ENCODE measurements at places on chromosomes 12 and 14.

DNA sequence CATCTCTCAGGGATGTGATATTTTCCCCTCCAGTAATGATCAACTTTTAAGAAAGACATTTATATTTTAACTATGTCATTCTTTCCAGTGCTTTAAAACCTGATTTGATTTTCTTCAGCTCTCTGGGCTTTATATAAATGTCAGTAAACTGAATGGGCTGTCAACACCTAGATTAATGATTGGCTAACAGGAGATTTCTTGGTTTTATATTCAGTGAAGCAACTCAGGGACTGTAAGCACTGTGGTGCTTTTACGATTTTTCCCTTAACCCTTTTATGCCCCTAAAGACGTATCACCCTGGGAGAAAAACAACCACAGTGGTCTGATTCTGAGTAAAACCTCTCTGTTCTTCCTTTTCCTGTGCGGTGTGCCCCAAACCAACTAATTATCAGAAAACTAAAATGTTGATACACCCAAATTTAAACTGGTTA lies 38.0 kb downstream of the PTGER2 start:
- no peak for DNase-seq

- DNase-seq, result no peak
These were observed 88.6 kb downstream of the MGST1 start for GRCh38 chr12:16435875-16436554.

DNA sequence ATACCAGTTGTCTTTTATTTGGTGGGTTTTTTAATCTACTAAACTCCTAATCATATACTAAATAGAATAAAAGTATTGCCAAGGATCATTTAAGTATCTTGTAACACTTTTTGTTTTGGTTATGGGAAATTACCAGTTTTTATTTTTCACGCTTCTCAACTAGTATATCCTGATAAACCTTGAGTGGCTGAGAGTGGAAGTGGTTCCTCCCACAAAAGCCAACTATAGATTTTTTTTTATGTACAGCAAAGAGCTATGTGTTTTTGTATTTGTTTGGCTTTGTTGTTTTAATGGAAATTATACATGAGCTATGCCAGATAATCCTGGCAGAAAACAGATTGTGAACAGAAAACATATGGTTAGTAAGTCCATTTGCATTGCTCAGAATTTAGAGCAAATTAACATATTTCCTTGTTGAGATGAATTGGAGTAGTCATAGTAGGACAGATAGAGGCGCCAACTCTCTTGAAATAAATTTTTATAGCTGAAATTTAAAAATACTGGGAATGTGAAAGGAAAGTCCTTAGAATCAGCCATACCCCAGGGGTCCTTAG lies 60.9 kb upstream of the PSMA6 start:
- DNase-seq, result no peak

DNA sequence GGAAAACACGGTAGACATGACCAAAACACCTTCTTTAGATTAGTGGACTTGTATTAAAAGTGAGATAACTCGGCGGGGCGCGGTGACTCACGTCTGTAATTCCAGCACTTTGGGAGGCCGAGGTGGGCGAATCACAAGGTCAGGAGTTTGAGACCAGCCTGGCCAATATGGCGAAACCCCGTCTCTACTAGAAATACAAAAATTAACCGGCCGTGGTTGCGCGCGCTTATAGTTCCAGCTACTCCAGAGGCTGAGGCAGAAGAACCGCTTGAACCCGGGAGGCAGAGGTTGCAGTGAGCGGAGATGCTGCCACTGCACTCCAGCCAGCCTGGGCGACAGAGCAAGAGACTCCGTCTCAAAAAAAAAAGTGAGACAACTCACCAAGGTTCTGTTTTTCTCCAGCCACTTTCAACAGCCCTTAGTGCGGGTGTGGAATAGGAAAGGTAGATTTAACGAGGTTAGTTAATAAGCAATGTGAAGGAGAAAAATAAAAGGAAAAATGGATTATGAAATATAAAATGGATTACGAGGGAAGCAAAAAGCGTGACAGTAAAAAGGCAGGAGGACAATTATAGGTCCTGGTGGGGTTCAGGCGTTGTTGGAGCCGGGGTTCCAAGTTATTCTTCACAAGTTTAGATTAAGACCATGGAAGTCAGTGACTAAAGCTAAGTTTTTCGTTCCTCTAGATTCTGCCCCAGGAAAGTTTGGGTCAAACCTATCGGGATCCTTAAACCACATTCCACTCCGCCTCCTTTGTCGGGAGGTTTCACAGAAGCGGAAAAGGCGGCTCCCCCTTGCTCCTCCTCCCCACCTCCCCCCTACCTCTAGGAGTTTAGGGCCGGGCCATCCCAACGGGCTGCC lies 534 bp downstream of the PPP2R3C start:
- DNase-seq, result no peak

DNA sequence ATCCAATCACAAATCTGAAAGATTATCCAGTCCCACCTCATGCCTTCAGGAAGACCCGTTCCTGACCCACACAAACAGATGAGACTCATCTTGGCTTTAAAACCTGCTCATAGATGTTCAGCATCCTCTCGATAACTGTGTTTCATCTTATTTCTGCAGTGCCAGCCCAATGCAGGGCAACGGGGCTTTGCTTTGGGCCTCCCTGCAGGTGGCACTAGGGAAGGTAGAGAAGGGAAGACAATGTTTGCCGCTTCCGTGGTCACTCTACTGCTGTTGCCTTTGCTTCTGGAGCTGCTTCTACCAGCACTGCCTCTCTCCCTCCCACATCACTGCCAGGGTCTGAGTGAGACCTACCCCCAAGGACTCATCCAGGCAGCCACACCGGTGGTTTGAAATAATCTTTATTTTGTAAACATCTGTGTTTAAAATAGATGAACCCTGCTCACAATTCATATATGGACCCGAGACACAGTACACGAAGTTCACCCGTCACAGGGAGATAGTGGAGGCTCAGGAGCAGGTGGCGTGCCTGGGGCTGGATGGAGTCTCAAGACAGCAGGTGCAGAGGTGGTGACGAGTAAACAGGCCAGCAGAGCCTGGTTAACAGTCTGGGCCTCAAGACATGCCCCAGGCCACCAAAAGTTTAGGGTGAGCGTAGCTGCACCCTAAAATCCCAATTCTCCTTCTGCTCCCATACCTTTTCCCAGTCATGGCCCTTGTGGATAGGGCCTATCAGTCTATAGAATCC lies 3.1 kb upstream of the GPX2 start:
- DNase-seq, result no peak

DNA sequence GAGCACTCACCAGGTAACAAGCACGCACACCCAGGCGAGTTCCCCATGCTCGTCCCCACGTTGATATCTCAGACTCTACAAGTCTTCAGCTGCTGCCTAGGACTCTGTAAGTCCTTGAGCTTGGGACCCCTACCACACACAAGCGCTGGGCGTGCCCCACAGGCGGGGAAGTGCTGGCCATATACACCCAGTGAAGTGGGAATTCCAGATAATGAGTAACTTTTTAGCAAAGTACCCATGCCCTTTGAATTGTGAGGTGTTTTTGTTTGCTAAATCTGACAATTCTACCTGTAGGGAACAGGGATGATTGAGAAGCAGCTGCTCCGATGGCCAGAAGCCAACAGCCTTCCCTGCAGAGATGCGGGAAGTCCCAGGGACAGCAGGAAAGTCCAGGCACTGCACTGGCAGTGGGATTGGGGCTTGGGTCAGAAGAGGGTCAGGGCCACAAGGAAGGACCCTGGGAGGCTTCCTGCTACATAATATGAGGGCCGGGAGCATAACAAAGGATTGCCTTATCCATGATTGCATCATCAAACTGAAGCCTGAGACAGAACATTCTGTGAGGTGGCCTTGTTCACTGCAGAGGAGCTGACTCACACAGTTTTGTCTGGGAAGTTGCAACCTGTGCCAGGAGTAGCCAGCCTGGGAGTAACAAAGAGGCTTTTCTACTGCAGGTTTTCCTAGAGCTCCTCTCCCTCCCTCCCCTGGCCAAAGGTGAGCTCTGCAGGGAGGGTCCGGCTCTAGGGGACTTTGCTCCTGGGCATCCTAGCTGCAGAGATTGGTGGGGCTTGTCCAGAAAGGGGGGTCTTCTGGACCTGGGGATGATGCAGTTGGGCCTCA lies 13.2 kb upstream of the SERPINA3 start:
- no peak for DNase-seq

- DNase-seq, result no peak
These were observed 1.2 kb downstream of the SOX5 start for GRCh38 chr12:23948291-23948690.

DNA sequence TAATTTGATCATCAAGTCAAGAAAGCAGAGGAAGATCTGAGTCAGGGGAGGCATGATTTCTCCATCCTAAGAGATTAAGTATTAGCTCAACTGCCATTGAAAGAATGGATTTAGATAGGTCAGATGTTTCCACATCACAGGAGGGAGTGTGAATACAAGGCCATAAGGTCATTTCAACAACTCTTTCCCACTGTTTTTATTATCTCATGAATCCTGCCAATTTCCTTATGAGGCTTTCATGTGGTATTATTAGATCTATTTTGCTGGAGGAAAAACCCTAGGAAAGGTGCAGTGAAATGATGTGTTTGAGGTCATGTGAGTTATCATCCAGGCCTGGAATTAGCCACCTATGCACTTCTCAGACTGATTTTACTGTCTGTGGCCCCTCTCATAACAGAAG lies 269.0 kb downstream of the NOVA1 start:
- DNase-seq, result no peak

DNA sequence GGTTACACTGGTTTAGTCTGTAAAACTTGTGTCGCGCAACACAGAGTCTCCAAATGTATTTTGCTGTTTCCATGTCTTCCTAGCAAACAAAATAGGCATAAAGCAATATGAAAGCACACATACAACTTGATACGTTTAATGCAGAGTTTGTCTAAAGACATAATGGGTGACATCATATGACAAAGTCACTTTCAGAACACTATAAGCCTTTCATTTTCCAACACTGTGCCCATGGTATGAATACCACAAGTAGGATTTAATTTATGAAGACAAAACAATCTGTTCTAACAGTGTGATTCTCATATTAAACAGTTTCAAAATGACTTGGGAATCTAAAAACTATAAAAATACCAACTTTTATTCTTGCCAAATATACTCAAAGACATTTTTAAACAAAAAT lies 58.4 kb downstream of the PTPN21 start:
- no peak for DNase-seq

DNA sequence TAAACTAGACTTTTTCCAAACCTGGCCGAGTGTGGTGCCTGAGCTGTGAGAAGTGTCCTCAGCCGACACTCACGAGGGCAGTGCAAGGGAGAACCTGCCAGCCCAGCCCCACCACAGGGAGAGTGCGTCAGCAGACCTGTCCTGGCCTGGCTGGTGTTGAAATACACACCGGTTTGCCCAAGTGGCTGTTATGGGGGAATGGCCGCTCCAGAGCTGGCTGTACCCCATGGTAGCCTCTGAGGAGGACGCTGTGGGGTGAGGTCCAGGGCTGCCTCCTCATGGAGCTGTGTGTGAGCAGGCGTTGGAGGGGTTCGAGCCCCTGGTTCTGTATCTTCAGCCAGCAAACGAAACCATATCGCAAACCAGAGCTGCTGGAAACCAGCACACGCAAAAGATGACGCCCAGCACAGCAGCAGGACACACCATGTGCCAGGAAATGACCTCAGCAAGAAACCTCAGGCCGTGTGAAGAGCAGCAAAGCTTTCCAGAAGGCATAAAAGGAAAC lies 9.4 kb downstream of the ANKRD9 start:
- DNase-seq, result no peak

DNA sequence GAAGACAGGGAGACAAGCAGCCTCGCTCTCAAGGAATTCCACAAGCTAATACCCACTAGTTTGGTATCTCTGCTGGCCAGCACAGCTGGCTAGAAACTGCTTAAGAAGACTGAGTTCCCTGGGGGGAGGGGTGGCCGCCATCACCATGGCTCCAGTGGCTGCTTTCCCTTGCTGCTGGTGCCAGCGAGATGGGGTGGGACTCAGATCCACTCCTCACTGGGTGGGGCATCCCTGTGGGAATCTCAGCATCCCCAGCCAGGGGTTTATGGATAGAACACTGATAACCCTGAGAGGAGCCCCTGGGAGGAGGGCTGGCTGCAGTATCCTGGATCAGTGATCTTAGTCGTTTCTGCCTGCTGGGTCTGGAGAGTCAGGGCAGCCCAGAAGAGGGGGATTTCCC lies 170.6 kb upstream of the MDGA2 start:
- no peak for DNase-seq

DNA sequence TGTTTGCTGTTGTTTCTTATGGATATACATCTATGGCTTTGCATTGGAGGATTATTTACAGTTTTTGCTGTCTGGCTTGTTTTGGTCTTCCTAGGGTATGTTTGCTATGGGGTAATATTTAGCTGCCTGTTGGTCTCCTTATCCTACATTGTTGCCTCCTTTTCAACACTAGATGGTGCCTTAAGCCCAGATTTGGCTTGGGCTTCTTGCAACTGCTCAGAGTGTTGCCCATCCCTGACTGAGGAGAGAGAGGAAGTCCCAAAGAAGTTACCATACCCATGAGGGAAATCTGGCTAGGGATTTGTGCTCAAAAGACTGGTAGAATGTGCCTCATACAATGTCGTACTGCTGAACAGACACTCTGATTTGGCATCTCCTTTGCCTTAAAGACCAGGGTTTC lies 94.6 kb upstream of the MUCL1 start:
- no peak for DNase-seq

DNA sequence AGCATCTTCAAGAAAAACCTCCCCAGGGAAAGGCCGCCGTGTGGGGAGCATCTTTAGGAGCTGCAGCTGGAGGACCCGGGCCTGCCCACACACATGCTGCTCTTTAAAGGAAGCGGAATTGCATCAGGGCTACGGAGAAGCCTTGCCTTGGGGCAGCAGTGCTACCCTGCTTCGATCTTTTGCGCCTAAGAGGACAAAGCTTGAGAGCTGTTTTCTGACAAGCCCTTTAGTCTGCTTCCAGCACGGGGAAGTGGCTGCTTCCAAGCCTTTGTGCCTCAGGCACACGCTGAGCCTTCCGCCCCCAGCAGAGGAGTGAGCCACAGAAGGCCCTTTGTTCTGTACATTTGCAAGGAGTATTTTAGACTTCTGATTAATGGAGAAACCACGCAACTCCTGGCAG lies 31.5 kb downstream of the COA8 start:
- DNase-seq, result no peak

GRCh38 chr14:76324133-76324532 lies 51.8 kb upstream of the ESRRB start:
- no peak for DNase-seq

DNA sequence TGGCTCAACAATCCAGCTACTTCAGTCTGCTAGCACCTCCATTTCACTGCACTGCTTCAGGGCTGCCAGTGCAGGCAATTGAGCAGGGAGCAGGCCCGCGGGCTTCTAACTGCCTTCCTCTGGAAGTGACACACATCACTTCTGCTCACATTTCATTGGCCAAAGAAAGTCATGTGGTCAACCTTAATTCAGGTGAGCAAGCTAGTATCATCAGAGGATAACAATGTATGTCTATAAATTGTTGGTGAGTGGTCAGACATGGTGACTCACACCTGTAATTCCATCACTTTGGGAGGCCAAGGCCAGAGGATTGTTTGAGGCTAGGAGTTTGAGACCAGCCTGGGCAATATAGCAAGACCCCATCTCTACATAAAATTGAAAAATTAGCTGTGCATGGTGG lies 22.3 kb upstream of the CHGA start:
- DNase-seq, result no peak

- no peak for DNase-seq
These were observed 321.0 kb upstream of the RTL1 start for GRCh38 chr14:101224356-101225156.

GRCh38 chr14:68820119-68820518 lies 27.3 kb upstream of the ZFP36L1 start:
- DNase-seq, result no peak

GRCh38 chr12:52277486-52278245 lies 3.2 kb downstream of the KRT86 start:
- DNase-seq, result no peak

- DNase-seq, result no peak
These were observed 9.8 kb downstream of the PRIMA1 start for GRCh38 chr14:93778453-93778852.

- DNase-seq, result no peak
These were observed 58.4 kb downstream of the NELL2 start for GRCh38 chr12:44817687-44818086.
